Adrenal gland (tissue), 19 donors: ENCODE measurements at places on chromosomes 4 and X.
A peak's percentile ranks its signal among the peaks of the same experiment; 100 is the strongest.

DNA sequence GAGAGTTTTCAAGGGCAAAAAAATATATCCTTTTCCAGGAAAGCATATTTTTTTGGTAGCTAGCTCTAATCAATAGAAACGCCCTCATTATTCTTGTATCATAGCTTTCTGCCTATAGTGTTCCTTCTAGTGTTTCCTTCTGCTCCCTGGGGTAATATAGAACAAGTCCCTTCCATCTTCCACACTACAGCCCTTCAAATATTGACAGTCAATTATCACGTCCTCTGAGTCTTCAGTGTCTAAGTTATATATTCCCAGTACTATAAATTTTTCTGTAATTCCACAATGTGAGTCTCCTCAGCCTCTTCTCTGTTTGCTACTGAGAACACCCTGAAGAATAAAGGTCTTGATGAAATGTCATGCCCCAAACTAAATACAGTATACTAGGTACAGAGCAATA is 1088.0 kb upstream of the PCDH7 start:
- no peak for DNase-seq

DNA sequence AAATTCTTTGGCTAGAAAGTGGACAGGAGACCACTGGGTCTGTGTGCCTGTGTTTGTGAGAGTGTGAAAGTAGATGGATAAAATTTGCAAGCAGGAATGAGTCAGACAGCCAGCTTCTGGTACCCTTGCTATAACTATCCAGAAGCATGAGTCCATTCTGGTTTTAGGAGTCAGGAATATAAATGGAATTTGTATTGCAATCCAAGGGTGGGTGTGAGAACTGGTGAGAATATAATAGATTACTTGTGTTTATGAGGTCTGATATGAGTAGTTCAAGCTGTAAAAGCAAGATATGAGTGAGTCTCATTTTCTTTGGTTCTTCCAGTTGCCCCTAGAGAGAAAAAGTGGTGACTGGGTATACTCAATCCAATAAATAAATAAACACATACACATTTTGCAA is 212.7 kb upstream of the TAPT1 start:
- no peak for DNase-seq

DNA sequence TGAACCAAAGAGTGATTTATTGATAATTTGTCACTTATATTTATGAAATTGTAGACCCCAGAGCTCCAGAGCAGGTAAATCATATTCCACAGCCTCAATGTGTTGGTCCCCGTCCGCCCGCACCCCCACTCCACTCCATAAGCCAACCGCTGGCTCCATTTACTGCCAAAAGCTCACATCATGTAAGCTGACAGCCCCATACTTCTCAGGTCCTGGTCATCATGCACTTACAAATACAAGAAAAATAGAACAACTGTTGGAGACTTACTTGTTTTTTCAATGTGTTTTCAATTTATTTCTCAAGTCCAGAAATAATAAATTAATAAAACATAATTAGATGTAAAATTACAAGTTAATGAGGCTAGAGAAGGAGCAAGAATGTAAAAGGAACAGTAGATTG is 235.7 kb upstream of the HAND2 start:
- no peak for DNase-seq

DNA sequence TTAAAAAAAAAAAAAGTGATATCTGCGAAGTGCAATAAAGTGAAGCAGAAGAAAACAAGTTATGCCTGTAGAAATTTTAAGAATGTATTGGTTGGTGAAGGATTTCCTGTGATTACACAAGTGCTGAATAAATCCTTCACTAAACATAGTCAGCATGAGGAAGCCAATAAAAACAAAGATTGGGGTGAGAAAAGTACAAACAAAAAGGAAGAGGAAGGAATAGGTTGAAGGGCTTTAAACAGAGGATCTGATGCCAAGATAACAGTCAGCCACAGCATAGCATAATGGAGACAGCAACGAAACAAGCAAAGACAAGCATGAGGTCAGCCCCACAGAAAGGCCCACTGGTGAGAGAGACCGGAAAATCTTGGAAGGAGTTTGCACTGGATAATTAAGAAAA is 372.2 kb downstream of the ADAM29 start:
- DNase-seq: no peak

GRCh38 chr4:152684007-152684406 is 4.2 kb upstream of the TMEM154 start:
- no peak for DNase-seq

DNA sequence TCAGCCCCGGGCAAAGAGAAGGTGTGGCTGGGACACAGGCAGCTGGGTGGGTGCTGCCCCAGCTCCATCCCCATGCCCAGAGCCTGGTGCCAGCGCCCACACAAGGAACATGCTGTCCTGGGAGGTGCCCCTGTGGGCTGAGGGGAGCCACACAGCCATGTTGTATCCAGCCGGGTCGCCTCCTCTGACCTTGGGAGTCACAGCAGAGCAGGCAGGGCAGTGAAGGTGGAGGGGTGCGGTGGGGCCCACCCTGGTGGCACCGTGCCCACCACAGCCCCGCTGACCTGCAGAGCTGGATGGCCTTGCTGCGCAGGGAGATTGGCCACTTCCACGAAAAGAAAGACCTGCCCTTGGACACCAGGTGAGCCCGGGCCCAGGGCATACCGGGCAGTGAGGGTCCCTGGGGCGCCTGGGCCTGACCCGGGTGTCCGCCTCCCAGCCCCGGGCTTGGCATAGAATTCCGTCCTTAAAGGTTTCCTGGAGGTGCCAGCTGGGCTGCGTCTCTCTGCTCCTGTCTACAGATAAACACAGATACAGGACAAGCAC is 18.7 kb upstream of the ADD1 start:
- DNase-seq: no peak

DNA sequence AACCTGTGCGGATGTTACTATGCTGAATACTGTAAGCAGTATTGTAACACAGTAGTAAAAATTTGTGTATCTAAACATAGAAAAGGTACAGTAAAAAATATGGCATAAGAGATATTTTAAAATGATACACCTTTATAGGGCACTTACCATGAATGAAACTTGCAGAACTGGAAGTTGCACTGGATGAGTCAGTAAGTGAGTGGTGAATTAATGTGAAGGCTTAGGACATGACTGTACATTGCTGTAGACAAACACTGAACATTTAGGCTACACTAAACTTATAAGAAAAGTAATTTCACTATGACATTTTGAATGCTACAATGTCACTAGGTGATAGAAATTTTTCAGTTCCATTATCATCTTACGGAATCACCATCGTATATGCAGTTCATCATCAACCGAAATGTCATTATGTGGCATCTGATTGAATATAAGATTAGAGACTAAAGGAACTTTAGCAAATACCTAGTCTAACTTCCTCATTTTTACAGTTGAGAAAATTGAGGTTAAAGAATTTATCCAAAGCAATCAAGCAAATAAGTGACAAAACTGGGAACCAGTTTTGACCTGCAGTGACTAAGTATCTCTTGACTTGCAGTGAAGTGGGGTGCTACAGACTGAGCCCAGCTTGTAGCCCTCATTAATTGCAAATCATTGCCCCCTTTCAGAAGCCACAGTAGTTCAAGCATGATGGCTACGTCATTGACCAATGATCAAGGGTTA is 55.3 kb downstream of the EGF start:
- DNase-seq: no peak

- DNase-seq: peak; percentile 6
Measured at GRCh38 chrX:134171661-134172587, 65.1 kb upstream of the CCDC160 start.

- no peak for DNase-seq
Measured at GRCh38 chrX:21657318-21658151, 595 bp downstream of the KLHL34 start.

DNA sequence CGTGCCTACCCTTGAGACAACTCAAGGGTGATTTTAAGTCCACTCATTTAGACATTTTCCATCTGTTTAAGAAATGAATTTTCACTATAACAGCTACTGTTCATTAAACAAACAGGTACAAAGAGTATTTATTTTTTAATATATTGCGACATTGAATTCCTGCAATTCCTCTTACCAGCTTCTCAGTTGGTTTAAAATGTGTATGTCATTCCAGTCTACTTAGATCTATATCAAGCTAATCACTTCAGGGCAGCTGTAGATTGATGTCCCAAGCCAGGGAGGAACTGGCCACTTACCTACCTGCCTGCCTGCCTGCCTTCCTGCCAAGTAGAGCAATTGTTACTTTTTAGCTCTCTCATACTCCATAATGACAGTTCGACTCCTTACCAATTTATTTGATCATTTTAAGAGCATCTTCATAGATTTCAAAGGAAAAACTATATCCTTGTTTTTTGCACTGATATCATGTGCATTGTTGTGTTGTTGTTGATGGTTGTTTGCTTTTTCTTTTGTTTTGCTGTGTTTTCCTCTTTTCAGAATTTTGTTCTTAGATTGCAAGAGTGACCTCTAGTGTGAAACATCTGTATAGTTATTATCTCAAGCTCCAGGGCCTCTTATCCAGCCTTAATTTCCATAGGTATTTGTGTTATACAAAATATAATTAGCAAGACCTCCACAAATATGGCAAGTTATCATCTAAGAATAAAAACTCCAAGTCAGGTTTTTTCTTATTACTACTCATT is 120.9 kb upstream of the NRK start:
- DNase-seq: no peak

GRCh38 chr4:175127314-175127713 is 209.2 kb downstream of the ADAM29 start:
- no peak for DNase-seq

DNA sequence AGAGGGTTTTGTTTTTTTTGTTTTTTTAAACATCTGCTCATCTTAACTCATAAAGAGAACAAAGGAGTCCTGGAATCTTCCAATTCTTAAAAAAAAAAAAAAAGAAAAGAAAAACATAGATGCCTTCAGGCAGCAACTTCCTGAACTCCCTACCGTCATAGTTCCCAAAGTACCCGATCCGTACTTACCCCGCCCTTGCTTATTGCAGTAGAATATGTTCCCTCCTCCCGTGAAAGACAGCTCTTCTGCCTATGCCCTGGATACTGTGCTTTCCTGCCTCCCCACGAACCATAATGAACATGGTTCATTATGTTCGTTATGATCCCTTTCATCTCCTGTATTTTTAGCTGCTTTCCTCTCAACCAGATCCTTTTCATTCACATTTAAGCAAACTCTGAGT is 40.3 kb downstream of the KLHL5 start:
- DNase-seq: no peak

GRCh38 chr4:5471206-5471605 is 237.2 kb downstream of the EVC2 start:
- DNase-seq: no peak

GRCh38 chr4:111842336-111842735 is 302.9 kb upstream of the FAM241A start:
- DNase-seq: no peak

DNA sequence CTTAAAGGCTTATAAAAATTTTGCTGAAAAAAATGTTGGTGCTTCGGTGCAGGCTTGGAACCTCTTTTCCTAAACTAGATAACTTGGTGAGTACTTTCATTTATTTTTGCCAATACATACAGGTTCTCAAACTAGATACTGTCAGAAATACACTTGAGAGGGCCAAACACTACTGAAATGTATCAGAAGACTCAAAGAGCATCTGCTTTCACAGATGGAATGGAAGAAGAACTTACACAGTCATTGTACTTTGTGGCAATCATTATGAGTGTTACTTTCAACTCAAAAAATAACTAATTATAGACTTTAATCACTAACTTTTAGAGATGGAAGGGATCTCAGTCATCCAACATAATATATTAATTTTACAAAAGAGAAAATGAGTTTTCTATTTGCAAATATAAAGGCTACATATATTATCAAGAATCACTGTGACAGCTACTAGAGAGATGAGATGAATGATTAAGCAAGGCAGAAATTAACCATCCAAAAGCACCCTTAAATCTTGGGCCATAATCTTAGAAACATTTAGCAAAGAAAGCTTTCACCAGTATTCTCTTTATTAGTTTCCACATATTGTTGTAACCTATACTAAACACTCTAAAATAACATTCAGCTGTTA is 1.0 kb downstream of the ENAM start:
- no peak for DNase-seq
